ENCODE measurements at places on chromosomes 4 and X. TPM values are rescaled to one million over a fixed set of nuclear protein-coding genes. Genes with fewer than 3 reads are reported as not detected.
A peak's percentile ranks its signal among the peaks of the same experiment; 100 is the strongest.

Gene GYPA
- not detected for total RNA-seq

Gene AWAT1
- total RNA-seq = not detected

Gene TADA2B
- 32.7 TPM for total RNA-seq

Gene HS6ST2
- total RNA-seq = 0.52 TPM

Gene ADH1A
- total RNA-seq = 2.4 TPM

Gene NPFFR2
- total RNA-seq = not detected

DNA sequence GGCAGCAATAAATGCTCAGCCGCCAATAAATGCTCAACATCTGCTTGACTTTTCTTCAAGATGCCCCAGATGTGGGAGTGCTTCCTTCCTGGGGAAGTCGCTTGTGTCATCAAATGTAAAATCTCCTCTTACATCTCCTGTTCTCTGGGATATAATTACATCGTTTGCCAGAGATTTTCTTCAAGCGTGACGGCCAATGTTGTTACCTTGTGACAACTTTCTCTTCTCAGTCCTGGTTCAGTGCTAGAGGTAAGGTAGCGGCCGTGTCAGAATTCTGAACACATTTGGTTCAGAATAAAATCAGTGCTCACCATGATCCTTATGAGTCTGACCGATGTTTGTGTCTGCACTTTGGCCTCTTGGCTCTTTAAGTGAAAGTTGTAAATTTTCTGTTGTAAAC, 102.5 kb downstream of the ASMT start:
- DNase-seq = no peak

DNA sequence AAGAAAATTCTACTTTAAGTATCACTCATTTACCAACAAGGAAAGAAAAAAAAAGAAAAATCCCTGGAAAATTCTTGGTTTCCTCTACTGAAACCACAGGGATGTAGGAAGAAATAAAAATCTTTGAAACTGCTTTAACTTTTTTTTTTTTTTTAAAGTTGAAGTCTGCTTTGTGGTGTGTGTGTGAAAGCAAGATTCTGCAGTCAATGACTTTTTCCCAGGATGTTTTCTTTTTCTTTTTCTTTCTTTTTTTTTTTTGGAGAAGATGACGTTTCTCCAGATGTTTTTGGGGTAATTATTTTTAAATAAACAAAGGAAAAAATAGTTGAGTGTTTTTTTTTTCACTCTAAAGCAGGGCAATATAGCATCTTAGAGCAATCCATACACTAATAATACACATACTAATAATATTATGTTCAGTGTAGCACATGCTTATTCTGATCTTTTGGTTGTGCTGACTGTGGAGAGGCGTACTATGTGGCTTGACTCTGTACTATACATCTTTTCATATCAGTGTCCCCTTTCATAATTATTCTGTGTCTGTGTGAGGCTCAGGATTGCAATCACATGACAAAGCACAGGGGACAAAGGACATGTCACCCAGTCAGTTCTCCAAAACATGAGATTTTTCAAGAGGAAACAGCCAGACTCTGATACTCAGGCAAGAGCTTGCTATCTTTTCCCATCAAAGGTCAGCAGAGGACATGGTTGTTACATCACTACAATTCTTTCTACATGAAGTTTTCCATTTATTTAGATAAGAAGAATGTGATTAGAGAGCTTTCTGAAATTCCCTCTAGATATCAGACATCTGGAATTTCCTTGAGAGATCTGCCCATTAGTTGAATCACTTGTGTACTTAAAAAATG, 111.0 kb downstream of the PDE5A start:
- DNase-seq = no peak

GRCh38 chr4:60201052-60201673, 999.0 kb upstream of the ADGRL3 start:
- no peak for DNase-seq

- no peak for DNase-seq
These were observed 27.2 kb upstream of the EDNRA start for GRCh38 chr4:147453561-147454141.

DNA sequence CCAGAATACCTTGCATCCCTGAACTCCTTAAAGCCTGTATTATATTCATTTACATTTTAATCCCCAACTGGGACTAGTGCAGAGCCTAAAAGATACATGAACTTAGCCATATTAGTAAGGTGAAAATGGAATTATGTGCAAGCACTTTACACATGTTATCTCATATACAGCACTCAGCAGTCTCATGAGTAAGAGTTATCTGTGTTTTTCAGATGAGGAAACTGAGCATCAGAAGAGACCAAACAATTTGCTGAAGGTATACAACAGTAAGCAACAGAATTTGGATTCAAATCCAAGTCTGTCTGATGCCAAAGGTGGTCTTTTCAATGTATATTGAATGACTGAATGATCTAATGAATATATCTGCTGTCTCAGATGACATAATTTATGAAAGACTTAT, 12.3 kb downstream of the ATP7A start:
- no peak for DNase-seq

DNA sequence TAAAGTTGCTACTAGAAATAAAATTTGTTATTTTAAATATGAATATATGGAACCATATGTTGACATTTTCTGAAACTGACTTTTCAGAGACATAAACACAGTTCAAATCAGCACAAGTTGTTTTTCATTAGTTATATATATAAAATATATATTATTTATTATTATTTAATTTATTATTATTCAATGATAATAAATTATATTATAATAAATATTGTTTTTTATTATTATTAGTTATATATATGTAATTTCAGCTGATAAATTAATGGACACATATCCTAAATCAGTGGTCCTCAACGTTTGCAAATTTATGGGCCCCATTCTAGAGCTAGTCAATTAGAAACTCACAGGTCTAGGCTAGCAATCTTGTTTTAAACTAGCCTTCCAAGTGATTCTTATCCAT, 809.3 kb downstream of the C4orf33 start:
- no peak for DNase-seq

- DNase-seq = no peak
These were observed 300.7 kb upstream of the BOD1L1 start for GRCh38 chr4:13928214-13928613.

DNA sequence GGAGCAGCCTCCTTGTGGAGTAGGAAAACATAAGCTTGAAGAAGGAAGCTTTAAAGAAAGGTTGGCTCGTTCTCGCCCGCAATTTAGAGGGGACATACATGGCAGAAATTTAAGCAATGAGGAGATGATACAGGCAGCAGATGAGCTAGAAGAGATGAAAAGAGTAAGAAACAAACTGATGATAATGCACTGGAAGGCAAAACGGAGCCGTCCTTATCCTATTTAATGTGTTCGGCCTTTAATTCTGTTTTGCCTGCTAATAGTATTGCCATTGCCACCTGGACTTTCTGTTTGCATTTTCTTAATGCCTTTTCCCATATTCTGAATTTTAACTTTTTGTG, 1.4 kb downstream of the TCEAL1 start:
- DNase-seq = no peak

- no peak for DNase-seq
These were observed 380 bp downstream of the SLC34A2 start for GRCh38 chr4:25656031-25656430.

DNA sequence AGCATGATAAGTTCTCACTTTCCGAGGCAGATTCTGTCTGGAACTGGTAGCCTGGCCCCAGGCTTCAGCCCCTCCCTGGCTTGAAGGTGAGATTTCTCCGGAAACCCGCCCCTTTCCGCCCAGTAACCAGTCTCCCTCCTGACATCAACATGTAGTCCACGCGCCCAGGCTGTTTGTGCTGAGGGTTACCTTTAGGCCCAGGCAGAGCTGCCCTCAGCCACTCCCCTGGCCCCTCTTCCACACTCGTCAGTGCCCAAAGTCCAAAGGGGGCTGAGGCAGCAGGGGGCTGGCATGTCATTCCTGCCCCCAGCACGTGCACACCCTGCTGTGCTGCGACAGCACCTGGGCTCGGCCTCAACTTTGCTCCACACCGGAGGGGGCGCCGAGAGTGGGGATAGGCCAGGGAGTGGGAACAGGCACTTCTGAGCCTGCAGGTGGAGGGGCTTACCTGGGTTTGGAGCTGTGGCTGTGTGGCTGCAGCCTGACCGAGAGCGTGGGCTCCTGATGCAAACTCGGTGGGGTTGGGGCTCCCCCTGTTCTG, 69.5 kb upstream of the ANK2 start:
- DNase-seq = no peak

GRCh38 chrX:153638436-153639176, 8.4 kb upstream of the DUSP9 start:
- DNase-seq = no peak

DNA sequence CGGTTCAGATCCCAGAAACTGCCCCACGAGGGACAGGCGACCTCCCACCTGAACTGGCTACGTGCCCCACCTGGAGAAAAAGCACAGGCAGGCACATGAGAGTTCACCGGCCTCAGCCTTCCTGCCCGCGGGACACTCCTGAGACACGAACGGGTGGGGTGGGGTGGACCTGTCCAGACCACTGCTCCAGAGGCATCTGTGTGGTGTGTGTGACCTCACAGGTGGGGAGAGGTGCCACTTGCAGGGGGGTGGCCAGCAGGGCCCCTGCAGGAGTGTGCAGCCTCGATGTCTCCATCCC, 18.5 kb downstream of the NELFA start:
- no peak for DNase-seq

- DNase-seq = no peak
These were observed 62.4 kb downstream of the LIMCH1 start for GRCh38 chr4:41600243-41600912.

DNA sequence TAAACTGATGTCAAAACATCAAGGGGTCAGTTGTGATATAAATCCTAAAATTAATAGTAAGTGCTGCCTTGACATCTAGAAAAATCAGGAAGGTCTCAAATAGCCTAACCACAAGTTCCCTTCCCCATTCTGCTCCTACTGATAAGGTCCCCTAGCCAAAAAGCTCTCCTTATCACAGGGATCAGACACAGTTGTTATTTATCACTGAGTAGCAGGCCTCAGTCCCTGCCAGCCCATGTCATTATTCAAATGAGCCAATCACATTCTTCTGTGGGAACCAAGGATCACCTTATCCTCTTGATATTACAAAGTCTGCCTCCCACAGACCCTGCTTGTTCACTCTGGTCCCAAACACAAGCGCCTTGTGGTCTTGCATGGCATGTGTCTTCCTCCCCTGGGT, 23.3 kb upstream of the TMEM255A start:
- DNase-seq = no peak

- DNase-seq = no peak
These were observed 94.3 kb downstream of the REPS2 start for GRCh38 chrX:17040711-17041110.

DNA sequence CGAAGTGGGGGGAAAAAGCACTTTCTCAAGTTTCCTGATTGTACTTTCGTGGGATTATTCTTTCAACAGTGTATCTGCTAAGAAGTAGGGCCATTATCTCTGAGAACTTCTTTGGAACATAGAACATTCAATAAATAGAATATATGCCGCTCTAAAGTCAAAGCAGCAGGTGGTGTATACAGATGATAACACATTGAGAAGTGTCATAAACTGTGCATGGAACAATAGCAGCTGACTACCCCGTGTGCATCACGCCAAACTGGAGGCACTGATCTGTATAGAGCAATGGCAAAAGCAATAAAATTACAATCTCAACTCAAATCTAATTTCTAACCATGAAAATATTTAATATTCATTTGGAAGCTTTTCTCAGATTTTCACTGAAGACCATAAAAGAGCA, 175.3 kb downstream of the DCTD start:
- DNase-seq = peak; percentile 7

- DNase-seq = no peak
These were observed 81.3 kb downstream of the PPP1R2C start for GRCh38 chrX:42696536-42697124.

DNA sequence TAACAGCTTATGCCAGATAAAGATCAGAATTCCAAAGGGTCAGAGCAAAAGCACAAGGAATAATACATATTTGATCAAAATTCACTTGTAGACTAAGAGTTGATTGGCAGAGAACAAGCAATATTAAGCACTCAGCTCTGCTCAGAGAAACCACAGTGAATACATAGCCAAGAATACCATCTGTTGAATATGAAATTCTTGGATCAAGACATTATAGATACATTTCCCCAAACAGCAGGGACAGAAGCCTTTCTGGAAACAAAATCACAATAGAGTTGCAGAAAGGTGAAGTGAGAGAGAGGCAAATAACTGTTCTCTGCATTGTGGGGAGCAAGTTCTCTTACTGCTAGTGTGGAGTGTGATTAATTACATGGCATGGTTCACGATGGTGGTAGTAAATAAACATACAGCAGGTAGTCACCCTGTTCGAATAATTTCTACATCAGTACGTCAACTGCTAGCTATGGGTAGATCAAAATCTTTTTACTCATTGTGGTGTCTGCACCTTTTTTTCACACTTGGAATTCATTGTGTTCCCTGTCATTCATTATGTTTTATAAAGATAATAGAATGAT, 366.7 kb downstream of the PCDH7 start:
- no peak for DNase-seq

Measured in mucosa of descending colon (tissue), 3 donors.